ENCODE measurements at places on chromosomes 5 and 9. TPM values are rescaled to one million over a fixed set of nuclear protein-coding genes. Genes with fewer than 3 reads are reported as not detected.

The SYK gene
- 3.8 TPM for total RNA-seq

The CCL21 gene
- total RNA-seq = not detected

The TAF11L5 gene
- not detected for total RNA-seq

The FEM1C gene
- total RNA-seq = 15.5 TPM

The IFNA2 gene
- total RNA-seq = 0.34 TPM

The GMCL2 gene
- not detected for total RNA-seq

The TRPM3 gene
- total RNA-seq = 1.1 TPM

The SLC23A1 gene
- total RNA-seq = not detected

The CCL28 gene
- not detected for total RNA-seq

Data from mesothelial cell of epicardium (in vitro differentiated cells).